ENCODE measurements at places on chromosomes 4 and X.

GRCh38 chr4:48116582-48116981 is 17.5 kb downstream of the TXK start:
- no peak for DNase-seq

- DNase-seq: no peak
Observed at GRCh38 chr4:122823476-122823875, 3.2 kb upstream of the FGF2 start.

GRCh38 chr4:189364032-189364449 is 576.6 kb upstream of the FRG1 start:
- no peak for DNase-seq

DNA sequence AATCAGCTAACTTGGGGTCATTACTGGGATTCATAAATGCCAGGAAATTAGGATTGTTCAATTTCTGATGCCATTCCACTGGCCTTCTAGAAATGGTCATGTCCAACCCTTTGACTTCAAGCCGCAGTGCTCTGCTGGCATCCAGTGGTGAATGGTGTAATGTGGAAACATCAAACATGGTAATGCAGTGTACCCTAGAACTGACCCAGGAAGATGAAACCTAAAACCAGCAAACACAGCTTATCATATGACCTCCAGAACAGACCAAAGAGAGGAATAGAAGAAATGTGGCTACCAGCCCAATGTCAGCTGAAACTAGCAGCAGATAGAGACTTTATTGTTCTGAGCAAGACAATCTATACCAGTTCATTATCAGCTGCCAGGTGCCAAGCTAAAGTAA is 13.8 kb downstream of the CXCL13 start:
- no peak for DNase-seq

DNA sequence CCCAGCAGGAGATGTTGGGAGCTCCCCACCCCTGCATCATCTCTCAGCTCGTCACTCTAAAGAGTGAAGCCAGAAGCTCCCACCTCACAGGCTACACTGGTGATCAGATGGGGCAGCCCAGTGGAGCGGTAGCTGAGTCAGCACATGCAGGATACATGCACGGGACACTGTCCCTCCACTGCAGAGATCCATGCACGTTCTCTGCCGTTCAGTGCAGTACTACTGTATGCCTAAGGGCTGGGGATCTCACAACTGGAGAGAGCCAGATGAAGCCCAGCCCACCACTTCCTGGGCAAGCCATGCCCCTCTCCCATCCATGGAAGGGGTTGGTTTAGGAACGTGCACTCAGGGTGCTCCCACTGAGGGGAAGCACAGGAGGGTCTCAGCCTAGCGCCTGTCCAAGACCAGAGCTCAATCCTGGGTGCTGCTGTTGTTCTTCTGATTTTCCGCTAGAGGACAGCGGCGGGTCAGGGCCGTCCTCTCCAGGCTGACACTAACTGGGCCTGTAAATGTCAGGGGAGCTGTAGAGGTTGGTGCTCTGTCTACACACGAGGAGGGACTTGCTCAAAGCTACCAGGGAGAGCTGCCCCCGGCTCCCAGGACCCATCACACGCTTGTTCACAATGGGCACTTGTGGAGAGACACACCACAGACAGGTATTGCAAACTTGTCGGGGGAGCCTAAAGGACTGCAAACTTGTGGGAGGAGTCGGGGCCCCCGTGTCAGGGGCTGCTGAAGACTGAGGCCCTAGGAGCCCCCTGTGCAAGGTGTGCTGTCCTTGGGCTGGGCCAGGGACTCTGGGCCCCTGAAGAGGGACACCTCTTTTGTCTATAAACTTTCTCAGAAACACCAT is 18.2 kb upstream of the ABLIM2 start:
- DNase-seq: peak; percentile 70

DNA sequence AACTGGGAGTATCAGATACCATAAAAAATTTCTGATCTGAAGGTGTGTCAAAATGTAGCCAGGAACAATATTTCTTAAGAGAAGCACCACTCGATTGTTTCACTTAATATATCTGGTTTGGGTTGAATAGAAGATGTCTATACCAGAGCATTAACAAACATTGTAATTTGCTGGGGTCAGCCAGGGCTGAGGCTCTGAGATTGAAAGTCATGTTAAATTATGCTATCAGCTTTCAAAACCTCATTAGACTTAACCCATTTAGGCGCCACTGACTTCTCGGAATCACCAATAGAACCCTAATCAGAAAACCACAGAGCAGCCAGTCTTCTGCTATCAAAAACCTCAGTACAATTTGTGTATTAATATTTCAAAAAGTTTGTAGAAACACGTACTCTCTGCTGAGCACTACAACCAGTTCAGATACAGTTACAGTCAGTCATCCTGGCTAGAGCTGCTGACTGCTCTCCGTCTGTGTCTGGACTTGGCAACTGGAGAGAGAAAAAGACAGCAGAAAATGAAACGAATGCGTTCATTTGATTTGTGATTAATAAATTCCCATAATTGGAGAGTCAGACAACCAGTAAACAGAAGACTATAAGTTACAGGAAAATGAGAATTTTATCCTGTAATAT is 848.6 kb upstream of the PABPC4L start:
- no peak for DNase-seq

DNA sequence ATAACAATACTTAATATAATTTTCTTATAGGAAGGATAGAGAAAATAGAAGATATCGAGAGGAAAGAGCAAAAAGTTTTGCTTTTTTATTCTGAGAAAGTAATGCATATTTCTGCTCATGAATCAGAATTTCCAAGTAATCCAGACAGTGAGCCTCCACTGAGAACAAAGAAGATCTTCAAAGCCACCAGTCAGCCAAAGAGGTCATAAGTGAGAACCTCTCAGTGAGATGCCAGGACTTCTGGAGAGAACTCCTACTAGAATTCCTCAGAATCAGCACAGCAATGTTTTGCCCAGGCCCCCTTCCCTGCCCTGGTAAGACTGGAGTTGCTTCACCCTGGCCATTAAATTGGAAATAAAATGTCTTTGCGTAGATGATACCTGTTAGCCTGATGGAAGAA is 254.4 kb upstream of the FAT4 start:
- DNase-seq: no peak

DNA sequence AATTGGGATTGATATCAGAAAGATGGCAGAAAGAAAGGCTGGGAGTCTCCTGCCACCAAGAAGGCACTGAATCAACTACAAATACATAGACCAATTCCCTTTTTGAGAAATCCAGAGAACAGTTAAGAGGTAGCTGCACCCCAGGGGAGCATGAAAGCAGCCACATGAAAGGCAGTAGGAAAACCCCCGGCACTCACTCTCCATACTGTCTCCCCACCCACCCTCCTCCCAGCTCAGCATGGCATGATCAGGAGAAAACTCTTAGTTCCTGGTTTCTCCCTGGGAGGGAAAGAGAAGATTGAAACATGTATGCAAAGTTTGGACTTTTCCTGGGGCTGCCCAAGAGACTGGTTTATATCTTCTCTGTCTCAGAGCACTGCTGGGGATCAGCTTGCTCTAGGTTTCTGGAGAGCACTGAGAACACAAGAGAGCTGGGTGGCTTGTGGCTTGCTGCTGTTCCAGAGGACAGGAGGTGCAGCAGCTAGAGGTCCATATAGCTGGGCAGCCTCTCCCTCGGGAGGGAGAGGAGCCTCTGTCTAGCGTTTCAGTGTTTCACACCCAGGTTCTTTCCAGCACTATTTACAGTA is 305.7 kb downstream of the PDGFC start:
- DNase-seq: no peak

DNA sequence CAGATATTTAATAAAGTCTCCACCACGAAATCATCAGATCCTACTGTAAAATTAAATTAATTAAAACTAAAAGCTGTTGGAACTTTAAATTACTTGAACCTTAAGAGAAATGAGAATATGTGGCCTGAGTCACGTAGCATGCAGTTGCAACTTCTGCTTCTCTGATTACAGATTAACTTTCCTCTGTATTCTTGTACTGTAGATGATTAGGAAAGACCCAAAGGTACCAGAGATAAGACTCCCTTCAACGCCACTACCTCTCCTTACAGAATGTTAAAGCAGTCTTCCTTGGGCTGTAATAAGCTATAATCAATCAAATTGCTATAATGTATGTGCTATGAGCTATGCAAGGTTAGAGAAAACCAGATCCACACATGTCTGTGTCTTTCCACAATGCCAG is 47.9 kb downstream of the FAM13A start:
- no peak for DNase-seq
